ENCODE measurements at places on chromosomes 7 and 10. TPM values are rescaled to one million over a fixed set of nuclear protein-coding genes. Genes with fewer than 3 reads are reported as not detected.

GRCh38 chr7:134587750-134588149 lies 38.8 kb downstream of the AKR1B15 start:
- DNase-seq = no peak

Gene MYL10
- not detected for total RNA-seq

- no peak for DNase-seq
Measured at GRCh38 chr7:147569116-147569913, 1021.3 kb upstream of the C7orf33 start.

DNA sequence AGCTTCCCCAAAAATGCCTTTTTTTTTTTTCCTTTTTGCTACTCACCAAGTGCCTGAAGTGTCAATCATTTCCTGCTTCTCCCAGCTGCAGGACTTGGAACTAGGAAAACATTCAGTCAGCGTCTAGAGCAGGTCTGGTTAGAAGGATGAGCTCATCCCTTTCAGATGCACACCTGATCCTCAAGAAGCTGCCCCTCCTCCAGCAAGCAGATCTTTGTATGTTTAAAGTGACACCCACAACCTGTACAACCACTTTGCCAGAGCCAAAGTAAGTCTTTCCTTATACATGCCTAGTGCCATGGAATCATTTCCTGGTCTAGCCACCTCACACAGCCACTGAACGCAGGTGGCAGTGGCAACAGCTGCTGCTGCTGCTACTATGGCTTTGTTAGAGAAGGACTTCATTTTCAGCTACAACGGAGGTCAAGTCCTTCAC lies 10.4 kb upstream of the USP54 start:
- DNase-seq = peak; percentile 86

GRCh38 chr7:108051454-108051853 lies 48.5 kb upstream of the LAMB1 start:
- no peak for DNase-seq

Gene ANAPC16
- 118 TPM for total RNA-seq

GRCh38 chr10:45471059-45471458 lies 97.0 kb downstream of the ALOX5 start:
- no peak for DNase-seq

- DNase-seq = no peak
Measured at GRCh38 chr7:106592282-106593027, 68.5 kb downstream of the CCDC71L start.

DNA sequence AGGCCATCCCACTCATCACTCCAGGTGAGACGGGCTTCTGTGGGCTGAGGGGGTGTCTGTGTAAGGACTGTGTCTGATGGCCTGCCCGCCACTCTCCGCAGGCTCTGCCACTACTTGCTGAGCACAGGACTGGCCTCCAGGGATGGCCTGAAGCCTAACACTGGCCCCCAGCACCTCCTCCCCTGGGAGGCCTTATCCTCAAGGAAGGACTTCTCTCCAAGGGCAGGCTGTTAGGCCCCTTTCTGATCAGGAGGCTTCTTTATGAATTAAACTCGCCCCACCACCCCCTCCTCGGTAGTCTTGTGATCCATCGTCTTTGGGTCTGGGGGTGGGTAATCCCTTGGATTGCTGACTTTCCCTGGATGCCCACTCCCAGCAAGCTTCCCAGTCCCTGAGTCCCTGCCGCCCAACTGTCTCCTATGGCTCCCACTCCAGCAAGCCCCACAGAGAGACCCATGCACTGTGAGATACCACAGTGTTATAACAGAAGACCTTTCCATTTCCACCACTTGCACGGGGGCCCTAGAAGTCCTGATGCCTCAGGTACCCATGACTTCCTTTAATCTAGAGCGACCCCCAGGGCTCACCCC lies 4.7 kb downstream of the FXYD4 start:
- no peak for DNase-seq

Gene IL6
- 20.7 TPM for total RNA-seq

DNA sequence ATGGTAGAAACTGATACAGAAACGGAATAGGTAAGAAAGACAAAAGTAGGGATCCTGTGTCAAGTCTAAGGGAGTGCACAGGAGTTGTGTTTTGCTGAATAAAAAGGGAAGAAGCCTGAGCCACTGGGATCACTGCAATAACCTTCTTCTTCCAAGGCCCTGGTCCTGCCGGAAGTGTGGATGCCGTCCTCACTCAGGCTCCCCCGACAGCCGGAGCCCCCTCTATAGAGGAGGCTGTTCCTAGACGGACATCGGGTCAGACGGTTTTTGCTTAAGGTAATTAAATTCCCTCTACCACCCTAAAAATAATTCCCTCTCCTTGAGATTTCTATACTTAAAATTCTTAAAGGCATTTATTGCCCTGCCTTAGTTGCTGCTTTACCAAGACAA lies 566.9 kb downstream of the PTPRN2 start:
- no peak for DNase-seq

Measured in Calu3 (cell line).